ENCODE measurements at places on chromosomes 5 and 9. TPM values are rescaled to one million over a fixed set of nuclear protein-coding genes. Genes with fewer than 3 reads are reported as not detected.

MED27 gene
- 7.5 TPM for polyA plus RNA-seq

TICAM2 gene
- polyA plus RNA-seq, result not detected

SH3RF2 gene
- polyA plus RNA-seq, result not detected

N4BP3 gene
- 5.8 TPM for polyA plus RNA-seq

OLFM1 gene
- polyA plus RNA-seq, result 134 TPM

TAS2R1 gene
- 0.41 TPM for polyA plus RNA-seq

TMEM232 gene
- 7.4 TPM for polyA plus RNA-seq

NFX1 gene
- 14.3 TPM for polyA plus RNA-seq

IL9 gene
- polyA plus RNA-seq, result not detected

TMED9 gene
- polyA plus RNA-seq, result 53.8 TPM

FOXI1 gene
- polyA plus RNA-seq, result not detected

PAEP gene
- polyA plus RNA-seq, result not detected

C1QTNF3 gene
- 33.1 TPM for polyA plus RNA-seq

CSF1R gene
- not detected for polyA plus RNA-seq

PHYKPL gene
- 19.5 TPM for polyA plus RNA-seq

MCTP1 gene
- polyA plus RNA-seq, result 1.1 TPM

BHMT2 gene
- not detected for polyA plus RNA-seq

CNTRL gene
- 17.0 TPM for polyA plus RNA-seq

PCSK5 gene
- polyA plus RNA-seq, result 2.5 TPM

SLC31A2 gene
- polyA plus RNA-seq, result 8.4 TPM

ZNF618 gene
- 7.1 TPM for polyA plus RNA-seq

ETF1 gene
- polyA plus RNA-seq, result 56.9 TPM

UBAC1 gene
- 92.3 TPM for polyA plus RNA-seq

SOWAHA gene
- 26.9 TPM for polyA plus RNA-seq

PTGDS gene
- polyA plus RNA-seq, result 2.0 TPM

SPAAR gene
- polyA plus RNA-seq, result 0.35 TPM

OCLN gene
- 7.5 TPM for polyA plus RNA-seq

SPINK5 gene
- 1.8 TPM for polyA plus RNA-seq

SH3PXD2B gene
- 18.7 TPM for polyA plus RNA-seq

ZDHHC12 gene
- polyA plus RNA-seq, result not detected

CSNK1A1 gene
- polyA plus RNA-seq, result 207 TPM

DIRAS2 gene
- 26.7 TPM for polyA plus RNA-seq

ZFR gene
- 141 TPM for polyA plus RNA-seq

FCN1 gene
- not detected for polyA plus RNA-seq

MARCHF11 gene
- 6.1 TPM for polyA plus RNA-seq

Measured in neural cell (in vitro differentiated cells).